ENCODE measurements at places on chromosomes 6 and 20.

GRCh38 chr6:84421031-84421430 is 193.6 kb upstream of the CEP162 start:
- no peak for DNase-seq

- peak; percentile 53 for DNase-seq
These were observed 51.0 kb upstream of the TCF21 start for GRCh38 chr6:133837801-133838349.

DNA sequence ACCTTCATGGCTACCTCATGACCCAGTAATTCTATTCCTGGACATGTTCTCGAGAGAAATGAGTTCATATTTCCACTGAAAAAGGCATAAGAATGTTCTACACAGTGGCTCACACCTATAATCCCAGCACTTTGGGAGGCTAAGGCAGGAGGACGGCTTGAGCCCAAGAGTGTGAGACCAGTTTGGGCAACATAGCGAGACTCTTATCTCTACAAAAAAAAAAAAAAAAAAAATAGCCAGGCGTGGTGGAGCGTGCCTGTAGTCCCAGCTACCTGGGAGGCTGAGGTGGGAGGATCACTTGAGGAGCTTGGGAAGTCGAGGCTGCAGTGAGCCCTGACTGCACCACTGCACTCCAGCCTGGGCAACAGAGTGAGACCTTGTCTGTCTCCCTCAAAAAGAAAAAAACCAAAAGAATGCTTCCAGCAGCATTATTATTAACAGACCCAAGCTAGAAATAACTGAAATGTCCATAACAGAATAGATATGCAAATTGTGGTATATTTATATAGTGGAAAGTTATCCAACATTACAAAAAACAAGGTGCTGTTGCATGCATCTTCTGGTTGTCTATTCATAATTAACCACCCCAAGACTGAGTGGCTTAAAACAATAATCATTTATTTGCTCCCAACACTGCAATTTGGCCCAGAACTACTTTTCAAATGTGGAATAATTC is 9.4 kb upstream of the RAB44 start:
- DNase-seq: peak; percentile 44

DNA sequence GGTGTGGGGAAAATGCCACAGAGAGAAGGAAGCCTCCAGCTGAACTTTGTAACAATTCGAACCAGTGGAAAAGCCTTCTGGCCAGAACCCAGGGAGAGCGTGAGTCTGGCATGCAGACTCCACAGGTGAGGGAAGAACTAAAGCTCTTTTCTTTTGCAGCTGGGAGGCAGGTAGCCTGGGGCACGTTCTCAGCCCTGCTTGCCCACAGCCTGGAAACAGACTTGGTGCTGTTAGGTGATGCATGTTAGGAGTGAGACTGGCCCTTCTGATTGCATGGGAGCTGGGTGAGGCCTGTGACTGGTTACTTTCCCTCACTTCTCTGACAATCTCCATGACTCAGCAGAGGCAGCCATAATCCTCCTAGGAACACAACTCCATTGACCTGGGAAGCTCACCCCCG is 34.2 kb downstream of the PROKR2 start:
- DNase-seq: no peak

- peak; percentile 62 for DNase-seq
These were observed 72.5 kb downstream of the B3GAT2 start for GRCh38 chr6:70884074-70884983.

DNA sequence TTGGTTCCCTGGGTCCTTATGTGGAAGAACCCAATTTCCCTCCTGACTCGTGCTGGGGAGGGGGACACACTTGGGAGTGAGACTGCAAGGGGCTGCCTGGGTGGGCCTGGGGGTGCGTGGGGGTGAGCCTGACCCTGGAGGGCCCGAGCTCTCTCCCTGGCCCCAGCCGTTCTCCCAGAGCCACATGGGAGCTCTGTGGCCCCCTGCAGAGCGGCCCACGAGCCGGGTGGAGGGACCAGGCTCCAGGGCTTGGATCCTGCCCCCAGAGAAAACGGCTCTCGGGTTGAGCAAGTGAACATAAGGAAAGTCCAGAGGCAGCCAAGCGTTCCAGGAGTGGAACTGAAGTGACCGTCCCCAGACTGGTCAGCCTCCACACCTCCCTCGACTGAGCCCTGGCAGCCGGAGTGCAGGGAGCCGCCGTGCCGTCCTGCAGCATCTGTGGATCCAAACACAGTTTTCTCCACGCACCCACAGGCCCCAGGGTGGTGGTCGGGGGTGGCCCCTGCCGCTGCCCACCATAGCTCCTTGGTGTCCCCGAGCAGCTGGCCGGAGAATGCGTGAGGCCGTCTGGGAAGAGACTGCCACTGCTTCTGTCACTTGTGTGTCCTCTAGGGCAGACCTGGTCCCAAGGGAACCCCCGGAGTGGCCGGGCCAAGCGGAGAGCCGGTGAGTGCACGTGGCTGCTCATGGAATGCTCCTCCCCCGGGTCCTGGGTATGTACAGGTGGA is 10.6 kb downstream of the COL9A3 start:
- DNase-seq: no peak
